RKO (cell line): ENCODE measurements at places on chromosomes 2 and 18.

- no peak for DNase-seq
Observed at GRCh38 chr2:174338147-174338605, 3.4 kb downstream of the SP9 start.

DNA sequence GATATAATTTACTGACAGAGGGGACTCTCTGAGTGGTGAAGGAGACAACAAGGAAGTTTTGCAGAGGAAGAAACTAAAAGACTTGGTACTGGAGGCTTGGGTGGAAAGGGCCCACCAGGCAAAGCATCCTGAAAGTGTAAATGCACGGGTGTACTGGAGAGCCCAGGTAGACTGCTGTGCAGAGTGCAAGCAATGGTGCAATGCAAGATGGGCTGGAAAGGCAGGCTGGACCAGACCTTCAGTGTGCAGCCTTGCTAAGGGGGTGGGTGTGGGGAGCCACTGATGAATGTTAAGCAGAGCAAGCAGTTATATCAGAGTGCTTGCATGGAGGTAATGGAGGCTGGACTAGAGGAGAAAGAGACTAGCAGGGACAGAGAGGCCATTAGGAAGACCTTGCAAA is 10.7 kb downstream of the C2orf74 start:
- no peak for DNase-seq

DNA sequence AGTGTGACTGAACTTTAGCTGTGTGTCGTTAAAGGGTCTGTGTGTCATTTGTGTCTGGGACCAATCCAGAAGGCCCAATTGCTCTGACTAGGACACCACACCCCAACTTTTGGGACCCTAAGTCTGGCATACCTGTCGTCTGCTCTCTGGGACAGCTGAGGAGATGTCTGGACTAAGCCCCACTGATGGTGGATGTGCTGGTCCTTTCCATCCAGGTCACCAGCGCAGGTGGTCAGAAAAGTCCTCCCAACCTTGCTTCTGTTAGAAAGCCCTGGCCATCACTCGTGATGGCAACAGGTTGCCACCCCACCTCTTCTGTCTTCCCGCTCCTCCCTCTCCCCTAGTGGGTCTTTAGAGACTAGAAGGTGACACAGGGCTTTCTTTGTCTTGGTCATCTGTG is 37.6 kb upstream of the TWIST2 start:
- no peak for DNase-seq

- peak; percentile 54 for DNase-seq
Observed at GRCh38 chr2:191030521-191031154, 16.7 kb upstream of the STAT1 start.

GRCh38 chr2:195756218-195756942 is 99.4 kb downstream of the SLC39A10 start:
- no peak for DNase-seq

- DNase-seq: no peak
Observed at GRCh38 chr2:73640946-73641766, 1.1 kb downstream of the NAT8 start.

DNA sequence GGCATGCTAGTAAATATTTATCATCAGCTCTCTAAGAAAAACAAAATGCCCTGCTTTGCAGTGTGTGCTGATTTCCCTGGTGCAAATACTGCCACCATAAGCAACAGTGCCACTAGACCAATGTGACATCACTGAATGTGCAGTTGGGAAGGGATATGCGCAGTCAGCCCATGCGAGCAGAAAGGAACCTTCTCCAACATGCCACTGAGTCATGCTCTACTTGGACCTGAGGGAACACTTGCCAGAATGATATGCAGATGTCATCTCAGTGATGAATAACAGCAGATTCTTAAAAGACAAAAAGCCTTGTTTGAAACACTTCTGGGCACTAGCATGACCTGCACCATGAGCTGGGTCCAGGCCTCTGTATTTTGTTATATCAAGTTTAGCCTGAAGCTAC is 55.3 kb upstream of the REL start:
- DNase-seq: no peak

DNA sequence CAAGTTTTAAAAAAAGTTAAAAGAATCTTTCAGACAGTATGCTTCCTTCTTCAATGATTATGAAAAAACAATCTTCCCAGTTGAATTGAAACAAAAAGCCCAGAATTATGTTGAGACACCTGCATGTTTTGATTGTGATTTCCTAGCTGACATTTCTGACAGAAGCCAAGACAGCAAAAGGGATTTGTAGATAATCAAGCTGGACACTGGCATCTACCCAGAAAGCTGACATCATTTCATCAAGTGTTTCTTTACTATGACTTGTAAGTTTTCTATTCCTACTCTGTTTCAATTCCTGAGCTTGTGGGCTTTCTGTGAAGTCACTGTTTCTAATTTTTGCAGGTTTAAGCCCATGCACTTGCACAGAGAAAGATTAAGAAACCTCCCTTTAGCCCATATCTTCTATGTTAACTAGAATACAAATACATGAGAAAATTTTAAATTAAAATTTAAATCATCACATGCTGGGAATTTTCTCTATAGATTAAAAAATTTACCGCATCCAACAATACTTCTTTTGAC is 82.9 kb upstream of the CCDC85A start:
- no peak for DNase-seq

GRCh38 chr2:239598011-239598731 is 197.4 kb upstream of the HDAC4 start:
- DNase-seq: no peak

GRCh38 chr2:26846334-26847306 is 1.3 kb upstream of the DPYSL5 start:
- DNase-seq: peak; percentile 84
